ENCODE measurements at places on chromosomes 1 and 21.

- DNase-seq = no peak
Measured at GRCh38 chr1:178354816-178355215, 141.9 kb downstream of the CLEC20A start.

DNA sequence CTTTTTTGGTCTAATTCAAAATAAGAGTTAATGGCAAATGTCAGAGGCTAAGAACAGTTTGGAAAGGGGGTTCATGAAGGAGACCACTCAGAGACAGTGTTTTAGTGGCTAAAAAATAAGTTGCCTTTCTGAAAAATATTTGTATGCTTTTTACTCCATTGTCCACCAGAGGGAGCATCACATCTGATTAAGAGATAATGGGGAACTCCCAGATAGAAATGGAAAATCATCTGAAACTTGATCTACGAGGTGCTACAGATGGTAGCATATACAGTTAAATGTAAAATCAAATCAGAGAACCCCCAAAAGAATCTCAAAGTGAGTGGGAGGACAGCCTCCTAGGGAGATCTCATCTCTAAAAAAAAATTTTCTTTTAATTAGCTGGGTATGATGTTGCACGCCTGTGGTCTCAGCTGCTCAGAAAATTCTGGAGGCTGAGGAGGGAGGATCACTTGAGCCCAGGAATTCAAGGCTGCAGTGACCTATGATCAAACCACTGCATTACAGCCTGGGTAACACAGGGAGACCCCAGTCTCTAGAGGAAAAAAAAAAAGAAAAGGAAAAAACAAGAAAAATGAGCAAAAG is 9.7 kb downstream of the SMYD3 start:
- DNase-seq = peak; percentile 58

GRCh38 chr21:33355996-33356395 is 31.2 kb downstream of the IFNAR1 start:
- DNase-seq = no peak

GRCh38 chr1:44500181-44501046 is 95.4 kb downstream of the RNF220 start:
- no peak for DNase-seq

- DNase-seq = no peak
Measured at GRCh38 chr1:99975529-99975928, 5.7 kb downstream of the SLC35A3 start.

DNA sequence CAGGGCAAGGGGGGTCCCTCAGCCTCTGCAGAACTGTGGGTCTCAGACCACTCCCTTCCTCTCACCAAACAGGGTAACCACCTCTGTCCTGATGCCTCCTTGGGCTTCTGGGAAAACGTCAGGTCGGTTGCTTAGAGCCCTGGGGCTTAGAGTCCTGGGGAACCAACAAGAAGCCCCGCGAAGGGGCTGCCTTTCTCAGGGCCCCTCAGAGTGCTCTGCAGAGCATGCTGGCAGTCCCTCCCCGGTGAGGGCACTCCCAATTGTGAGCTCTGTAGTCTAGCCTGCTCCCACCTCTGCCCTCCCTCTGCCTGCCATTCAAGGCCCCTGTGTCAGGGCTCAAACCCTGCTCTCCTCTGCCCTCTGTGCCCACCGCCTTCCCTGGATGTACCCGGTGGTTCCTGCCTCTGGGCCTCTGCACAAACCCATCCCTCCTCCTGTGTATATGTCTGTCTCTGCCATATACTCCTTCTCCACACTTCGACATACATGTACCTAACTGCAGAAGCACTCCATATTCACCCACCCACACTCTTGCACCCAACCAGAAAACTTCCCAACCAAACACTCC is 92.3 kb downstream of the DMRTB1 start:
- DNase-seq = no peak

DNA sequence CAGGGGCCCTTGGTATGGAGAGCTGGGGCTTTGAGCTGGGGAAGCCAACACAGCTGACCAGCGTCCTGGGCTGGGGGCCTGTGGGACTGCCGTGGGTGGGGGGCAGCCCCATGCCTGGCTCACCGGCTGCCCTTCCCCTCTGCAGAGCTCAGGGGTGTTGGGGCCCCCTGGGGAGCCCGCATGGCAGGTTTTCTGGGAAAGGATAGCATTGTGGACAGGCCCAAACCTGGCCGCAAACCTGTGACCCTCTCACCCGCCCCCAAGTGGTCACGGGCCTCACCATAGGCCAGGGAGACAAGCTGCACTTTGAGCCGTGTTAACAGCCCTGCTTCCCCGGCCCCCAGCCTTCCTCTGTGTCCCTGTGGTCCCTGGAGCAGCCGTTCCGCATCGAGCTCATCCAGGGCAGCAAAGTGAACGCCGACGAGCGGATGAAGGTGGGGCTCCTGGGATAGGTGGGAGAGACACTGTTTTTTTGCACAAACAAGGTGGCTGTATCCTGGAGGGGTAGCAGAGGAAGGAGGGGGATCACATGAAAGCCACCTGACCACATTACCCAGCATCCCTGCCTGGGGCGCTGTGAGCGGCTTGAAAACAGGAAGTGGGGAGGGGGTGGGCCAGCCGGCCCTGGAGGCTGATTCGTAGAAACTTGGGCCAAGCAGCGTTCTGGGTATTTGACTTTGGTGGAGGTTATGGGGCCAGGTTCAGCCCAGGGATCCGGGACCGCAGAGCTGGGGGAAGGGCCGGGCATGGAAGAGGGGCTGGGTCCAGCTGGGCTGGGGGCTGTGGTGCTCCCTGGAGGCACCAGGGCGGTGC is 65.9 kb downstream of the PIK3CD start:
- DNase-seq = no peak

DNA sequence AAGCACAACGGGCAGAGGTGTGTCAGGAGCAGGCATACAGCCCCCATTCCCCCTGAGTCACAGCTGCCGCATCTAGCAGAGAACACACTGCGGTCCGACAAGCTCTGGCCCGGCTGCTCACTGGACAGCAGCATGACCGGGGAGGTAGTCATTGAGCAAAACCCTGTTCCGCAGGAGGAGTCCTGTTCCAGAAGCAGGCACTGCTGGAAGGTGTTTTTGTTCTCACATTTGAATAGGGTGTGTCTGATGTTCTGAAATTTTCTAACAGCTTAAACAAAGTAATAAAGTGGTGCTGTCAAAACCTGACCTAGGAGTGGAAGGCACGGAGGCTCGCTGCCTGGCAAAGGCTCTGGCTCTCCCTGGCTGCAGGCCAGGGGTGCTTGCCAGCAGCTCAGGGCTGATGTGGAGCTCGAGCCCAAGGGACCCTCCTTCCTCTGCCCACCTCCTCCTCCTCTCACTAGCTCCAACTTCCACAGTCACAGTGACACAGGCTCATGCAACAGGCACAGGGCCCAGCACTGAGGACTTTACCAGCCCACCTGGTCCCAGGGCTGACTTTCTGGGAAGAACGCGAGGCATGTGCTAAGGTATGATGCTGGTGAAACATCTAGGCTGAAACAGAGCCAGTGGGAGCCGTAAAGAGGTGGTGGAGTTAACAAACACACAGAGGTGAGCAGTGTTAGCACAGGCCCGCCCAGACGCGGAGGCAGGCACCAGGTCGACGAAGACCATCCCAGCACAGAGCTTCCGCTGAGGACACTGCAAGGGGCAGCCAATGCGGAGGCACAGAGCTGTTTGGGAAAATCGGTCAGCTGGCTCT is 118.6 kb upstream of the IFFO2 start:
- DNase-seq = no peak

DNA sequence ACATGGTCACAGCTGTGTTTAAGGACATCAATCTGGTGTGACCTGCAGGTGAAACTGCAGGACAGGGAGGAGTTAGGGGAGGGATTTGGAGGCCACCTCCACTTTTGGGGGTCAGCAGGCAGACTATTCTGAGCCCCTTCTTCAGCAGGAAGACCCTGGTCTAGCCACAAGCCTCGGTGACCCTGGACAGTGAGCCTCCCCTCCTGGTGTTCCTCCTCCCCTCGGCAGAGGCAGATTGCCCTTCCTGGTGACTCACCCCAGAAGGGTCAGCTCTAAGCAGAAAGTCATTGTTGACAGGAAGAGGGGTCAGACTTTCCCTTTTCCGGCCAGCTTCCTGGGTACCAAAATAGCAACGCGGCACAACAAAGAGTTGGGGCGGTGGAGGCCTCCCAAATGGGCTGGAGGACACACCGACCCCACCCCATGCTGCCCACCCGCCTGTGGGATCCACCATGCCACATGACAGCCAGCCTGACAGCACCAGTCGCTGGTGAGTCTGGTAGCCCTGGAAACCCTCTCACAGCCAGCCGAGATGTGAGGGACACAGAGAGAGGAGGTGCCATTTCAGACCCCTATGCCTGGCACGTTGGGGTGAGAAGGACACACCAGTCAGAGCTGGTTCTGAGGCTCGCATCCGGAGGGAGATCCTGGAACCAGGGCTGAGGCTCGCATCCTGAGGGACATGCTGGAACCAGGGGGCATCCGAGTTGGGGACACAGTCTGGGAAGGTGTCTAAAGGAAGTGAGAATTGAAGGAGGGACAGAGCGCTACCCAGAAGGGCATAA is 14.7 kb upstream of the CSF1 start:
- no peak for DNase-seq

DNA sequence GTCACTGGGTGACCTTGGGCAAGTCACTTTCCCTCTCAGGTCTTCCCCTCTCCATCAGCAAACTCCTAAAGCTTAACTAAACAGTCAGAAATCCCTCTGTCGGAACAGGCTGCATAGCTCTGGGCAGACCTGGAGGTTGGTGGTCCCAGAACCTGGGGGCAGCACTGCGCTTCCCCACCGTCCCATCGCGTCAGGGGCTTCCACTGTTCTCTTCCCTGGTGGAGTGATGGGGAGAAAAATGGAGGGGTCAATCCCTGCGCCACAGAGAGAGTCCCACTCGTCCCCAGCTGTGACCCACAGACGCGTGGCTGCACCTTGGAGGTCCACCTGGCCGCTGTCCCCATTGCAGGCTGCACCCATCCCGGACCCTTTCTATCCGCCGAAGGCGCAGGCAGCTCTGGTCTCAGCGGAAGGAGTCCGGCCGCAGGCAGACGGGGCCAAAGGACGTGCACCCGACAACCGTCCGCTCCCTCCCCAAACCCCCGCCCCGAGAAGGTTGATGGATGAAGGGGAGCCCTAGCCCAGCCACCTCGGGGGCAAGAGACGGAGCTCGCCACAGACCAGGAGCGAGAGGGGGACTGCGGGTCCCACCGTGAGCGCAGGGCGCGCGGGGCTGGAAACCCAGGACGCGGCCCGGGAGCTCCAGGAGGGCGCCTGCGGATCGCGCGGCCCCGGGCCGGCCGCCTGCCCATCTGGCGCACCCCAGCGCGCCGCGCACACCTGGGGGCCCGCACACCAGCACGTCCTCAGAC is 588 bp upstream of the WNT3A start:
- no peak for DNase-seq

GRCh38 chr1:235918032-235918431 is 51.3 kb upstream of the LYST start:
- no peak for DNase-seq

DNA sequence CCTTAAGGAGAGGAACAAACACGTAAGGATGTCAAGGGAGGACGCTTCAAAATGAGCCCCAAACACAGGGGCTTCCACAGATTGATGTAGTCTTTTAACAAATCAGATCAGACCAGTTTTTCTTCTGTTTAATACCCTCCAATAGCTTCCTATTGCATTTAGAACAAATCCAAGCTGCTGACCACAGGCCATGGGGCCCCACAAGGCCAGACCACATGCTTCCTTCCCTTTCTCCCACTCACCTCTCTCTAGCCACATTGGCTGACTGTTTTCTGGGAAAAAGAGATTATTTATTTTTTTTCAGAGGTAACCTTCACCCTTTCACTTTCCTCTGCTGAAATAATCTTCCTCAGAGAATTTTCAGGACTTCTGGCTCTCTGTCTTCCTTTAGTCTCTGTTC is 380.6 kb downstream of the SIPA1L2 start:
- DNase-seq = no peak

GRCh38 chr1:167483790-167484189 is 34.5 kb downstream of the CD247 start:
- DNase-seq = no peak

DNA sequence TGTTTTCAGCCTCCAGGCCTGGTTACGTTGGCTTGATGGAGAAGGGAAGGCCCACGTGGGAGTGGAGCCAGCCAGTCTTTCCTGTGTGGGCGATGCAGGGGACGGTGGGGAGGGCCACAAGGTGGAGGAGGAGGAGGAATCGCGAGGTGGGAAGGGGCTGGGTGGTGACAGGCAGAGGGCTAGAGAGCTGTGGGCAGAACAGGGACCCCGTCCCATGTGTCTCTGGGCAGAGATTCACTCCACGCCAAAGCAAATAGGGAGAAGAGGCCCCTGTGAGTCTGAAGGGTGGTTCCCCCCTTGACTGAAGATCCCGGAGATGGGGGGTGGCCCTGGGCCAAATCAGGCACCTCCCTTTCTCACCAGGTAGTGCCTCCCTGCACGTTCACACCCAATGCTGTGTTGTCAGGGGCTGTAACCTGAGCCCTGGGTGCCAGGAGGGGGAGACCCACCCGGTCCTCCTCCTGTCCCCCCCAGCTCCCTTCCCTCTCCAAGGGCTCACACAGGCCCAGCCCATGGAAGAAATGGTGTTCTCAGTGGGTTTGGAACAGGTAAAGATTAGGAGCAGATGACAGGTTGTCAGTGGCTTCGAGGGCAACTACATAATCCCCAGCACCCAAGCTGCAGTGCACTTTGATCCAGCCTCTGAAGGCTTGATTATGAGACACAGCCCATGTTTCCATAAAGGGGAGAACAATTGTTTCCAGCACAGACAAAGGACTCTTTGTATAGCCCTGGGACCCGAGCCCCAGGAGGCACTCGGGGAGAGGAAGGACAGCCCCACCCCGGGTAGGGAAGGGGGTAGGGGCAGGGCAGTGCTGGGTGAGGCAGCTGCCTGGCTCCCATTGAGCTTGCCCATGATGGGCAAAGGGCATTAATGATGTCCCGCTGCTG is 37.7 kb upstream of the GPR37L1 start:
- peak; percentile 96 for DNase-seq

- DNase-seq = no peak
Measured at GRCh38 chr1:214377485-214377884, 96.5 kb downstream of the SMYD2 start.

DNA sequence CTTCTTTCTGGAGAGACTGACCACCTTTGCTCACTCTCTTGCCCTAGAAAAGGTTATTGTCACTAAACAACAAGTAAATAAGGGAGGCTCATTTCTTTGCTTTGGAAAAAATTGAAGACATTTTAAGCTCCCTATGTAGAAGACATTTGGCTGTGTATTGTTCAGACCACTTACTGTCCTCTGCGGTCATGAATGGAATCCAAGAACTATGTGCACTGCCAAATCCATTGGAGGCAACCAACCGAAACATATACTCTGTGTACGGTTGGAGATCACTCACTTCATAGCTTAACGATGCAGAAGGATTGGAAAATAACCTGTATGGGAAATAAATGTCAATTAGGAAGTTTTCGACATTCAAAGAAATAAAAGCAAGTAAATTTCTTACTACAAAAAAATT is 332.8 kb downstream of the KCTD3 start:
- DNase-seq = no peak

- no peak for DNase-seq
Measured at GRCh38 chr1:234907940-234908405, 220.7 kb downstream of the TOMM20 start.

- DNase-seq = no peak
Measured at GRCh38 chr1:235079443-235080296, 49.0 kb downstream of the TOMM20 start.

DNA sequence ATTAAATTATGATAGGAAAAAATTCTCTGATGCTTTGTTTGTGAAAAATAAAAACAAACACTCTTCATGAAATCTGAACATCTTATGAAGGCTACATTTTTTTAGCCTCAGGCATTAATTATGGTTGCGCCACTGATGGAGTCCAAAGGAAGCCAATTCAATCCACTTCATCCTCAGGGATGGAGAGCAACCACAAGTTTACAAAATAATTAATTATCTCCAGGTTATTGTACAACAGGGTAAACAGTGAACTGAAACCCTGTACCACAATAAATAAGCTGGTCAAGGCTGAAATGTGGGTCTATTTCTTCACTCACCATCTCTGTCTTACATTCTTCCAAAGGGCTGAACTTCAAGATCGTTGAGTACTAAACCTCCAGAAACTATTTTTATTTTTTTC is 49.2 kb downstream of the MRPL39 start:
- DNase-seq = no peak
